ENCODE measurements at places on chromosomes 2 and 18. TPM values are rescaled to one million over a fixed set of nuclear protein-coding genes. Genes with fewer than 3 reads are reported as not detected.

SKOR2 gene
- not detected for total RNA-seq

ZAP70 gene
- total RNA-seq, result 338 TPM

FN1 gene
- 2.5 TPM for total RNA-seq

SERPINB7 gene
- total RNA-seq, result not detected

RGPD3 gene
- total RNA-seq, result not detected

DNA sequence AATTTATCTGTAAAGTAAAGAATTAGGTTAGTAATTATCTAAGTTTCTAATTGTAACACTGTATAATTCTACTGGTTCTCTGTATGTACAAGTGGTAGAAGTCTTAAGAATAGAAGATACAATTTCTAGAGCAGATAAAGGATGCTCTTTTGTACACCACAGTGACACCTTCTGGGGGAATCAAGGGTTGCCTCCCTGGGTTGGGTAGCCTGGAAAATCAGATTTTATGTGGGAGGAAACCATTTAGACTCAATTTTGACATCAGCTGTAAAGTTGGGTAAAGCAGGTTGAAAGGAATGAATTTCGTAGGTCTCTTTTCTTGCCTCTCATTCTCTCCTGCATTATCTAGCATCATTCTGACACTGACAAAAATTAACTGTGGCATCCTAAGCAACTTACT is 354.8 kb downstream of the DCC start:
- no peaks in the 10 kb centered on the region for H3K4me1 ChIP-seq
- H3K36me3 ChIP-seq, result no peaks in the 10 kb centered on the region
- no peak for DNase-seq
- no peak overlapping the region for H3K4me3 ChIP-seq
- no peaks in the 10 kb centered on the region for H3K27me3 ChIP-seq
- H3K27ac ChIP-seq, result no peak overlapping the region

DNA sequence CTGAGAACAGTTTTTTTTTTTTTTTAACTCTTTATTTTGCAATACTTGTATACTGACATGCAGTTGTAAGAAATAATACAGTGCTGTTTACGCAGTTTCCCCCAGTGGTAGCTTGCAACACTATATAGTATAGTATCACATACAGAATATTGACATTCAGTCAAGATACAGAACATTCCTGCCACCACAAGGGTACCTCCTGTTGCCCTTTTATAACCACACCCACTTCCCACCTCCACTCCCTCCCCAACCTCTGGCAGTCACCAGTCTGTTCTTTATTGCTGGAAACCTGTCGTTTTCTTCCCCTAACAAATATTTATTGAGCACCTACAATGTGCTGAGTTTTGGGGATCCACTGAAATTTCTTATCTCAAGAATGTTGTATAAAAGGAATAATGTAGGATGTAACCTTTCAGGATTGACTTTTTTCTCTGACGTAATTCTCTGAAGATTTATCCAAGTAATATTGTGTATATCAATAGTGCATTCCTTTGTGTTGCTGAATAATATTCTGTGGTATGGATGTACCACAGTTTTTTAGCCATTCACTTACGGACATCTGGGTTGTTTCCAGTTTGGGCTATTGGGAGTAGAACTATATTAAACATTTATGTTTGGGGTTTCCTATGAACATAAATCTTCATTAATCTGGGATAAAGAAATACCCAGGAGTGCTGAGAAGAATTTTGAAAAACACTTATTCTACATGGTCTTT is 51.4 kb upstream of the EML6 start:
- H3K27ac ChIP-seq, result no peak overlapping the region
- H3K27me3 ChIP-seq, result peaks cover 37% of the 10 kb centered on the region
- DNase-seq, result no peak
- H3K4me3 ChIP-seq, result no peak overlapping the region
- peaks cover 26% of the 10 kb centered on the region for H3K36me3 ChIP-seq

- H3K4me1 ChIP-seq, result no peaks in the 10 kb centered on the region
- H3K27ac ChIP-seq, result no peak overlapping the region
- DNase-seq, result no peak
- H3K27me3 ChIP-seq, result peaks cover 25% of the 10 kb centered on the region
- H3K36me3 ChIP-seq, result peaks cover 32% of the 10 kb centered on the region
Measured at GRCh38 chr2:111225856-111226255, 105.1 kb downstream of the BCL2L11 start.

- no peak for DNase-seq
- H3K27ac ChIP-seq, result no peak overlapping the region
- H3K27me3 ChIP-seq, result peaks cover 52% of the 10 kb centered on the region
- no peak overlapping the region for H3K4me3 ChIP-seq
- no peaks in the 10 kb centered on the region for H3K4me1 ChIP-seq
- peaks cover 6% of the 10 kb centered on the region for H3K36me3 ChIP-seq
Measured at GRCh38 chr2:233882353-233882752, 14.2 kb upstream of the MSL3B start.
